ENCODE measurements at places on chromosomes 1 and 21.
A peak's percentile ranks its signal among the peaks of the same experiment; 100 is the strongest.

- DNase-seq, result peak; percentile 77
Measured at GRCh38 chr1:228457396-228458176, 29.6 kb upstream of the RNF187 start.

GRCh38 chr1:168801032-168801745, 72.2 kb upstream of the DPT start:
- DNase-seq, result no peak

- no peak for DNase-seq
Measured at GRCh38 chr1:26162220-26162709, 3.4 kb downstream of the FAM110D start.

GRCh38 chr1:173393659-173394000, 83.5 kb upstream of the PRDX6 start:
- DNase-seq, result no peak

GRCh38 chr21:41625428-41625827, 117.5 kb upstream of the TMPRSS2 start:
- DNase-seq, result no peak

DNA sequence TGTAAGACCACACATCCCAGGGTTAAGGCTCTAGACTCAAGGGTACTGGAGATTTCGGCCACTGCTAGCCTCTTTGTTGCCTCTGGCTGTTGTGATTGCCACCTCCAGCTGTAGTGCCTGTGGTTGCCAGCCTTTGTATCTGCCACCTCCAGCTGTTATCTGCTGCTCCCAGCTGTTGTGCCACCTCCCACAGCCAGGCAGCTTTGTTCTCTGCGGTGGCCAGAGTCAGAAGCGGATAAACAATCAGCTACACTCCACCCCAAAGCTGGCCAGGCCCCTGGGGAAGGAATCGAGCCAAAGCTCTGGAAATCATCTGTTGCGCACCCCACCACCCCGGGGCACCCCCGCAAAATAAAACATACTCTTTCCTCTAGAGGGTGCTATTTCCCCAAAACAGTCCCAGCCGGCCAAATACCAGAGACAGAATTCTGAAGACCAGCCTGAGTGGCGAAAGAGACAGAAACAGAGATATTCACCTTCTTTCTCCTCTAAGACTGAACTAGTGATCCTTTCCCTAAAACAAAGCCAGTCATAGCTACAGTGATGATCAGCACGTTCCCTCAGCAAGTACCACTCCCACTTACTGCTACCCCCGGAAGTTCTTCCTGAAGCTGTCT, 14.8 kb upstream of the PIGM start:
- no peak for DNase-seq

DNA sequence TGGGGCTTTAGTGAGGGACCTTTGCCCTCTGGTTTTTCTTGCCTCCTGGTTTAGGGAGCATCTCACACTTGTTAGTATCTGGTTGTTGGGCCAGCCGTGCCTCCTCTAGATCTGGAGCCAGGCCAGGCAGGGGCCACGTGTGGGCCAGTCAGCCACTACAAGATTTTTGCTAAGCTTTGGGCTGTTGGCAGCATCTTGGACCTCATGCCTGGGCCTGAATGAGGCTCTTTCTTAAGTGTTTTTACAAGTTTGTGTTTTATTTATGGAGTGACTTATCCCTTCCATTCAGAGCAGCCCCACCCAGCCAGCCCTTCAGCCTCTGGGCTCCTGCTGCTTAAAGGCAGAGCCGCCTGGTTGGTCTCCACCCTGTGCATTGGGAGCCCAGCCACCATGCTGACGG, 1.6 kb upstream of the SH3BGRL3 start:
- DNase-seq, result no peak

GRCh38 chr1:82227306-82228095, 426.8 kb downstream of the ADGRL2 start:
- no peak for DNase-seq

DNA sequence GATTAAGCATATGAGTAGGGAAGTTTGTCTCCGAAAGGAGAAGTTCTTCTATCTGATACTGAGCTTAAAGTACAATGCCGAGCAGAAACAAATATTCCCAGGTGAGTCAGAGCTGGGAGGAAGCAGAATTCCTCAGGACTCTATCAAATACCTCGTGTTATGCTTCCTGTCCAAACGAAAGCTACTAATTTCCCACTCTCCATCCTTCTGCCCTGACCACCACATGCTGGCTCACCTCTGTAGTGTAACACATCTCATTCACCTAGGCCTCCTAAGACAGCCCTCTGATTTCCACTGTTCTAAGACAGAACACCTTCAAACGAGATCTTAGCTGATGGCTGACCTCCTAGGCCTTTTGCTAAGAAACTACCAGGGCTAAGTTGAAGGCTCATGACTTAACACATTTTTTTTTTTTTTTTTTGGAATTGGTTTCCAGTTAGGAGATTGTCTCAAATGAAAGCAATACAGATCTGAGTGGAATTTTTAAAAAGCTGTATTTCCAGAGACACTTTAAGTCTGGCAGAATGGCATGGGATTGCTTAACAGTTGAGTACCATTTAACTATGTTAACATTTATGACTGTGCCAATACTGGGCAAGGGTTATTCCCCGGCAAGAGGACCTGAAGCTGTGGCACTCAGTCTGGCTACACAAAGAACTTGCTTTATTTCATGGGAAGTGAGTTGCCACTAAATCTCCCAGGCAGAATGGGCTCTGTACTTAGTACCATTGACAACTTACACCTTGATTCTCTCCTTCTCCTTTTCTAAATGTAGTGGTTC, 583.4 kb downstream of the DPYD start:
- no peak for DNase-seq

GRCh38 chr21:27795418-27795817, 828.5 kb upstream of the ADAMTS5 start:
- DNase-seq, result no peak

DNA sequence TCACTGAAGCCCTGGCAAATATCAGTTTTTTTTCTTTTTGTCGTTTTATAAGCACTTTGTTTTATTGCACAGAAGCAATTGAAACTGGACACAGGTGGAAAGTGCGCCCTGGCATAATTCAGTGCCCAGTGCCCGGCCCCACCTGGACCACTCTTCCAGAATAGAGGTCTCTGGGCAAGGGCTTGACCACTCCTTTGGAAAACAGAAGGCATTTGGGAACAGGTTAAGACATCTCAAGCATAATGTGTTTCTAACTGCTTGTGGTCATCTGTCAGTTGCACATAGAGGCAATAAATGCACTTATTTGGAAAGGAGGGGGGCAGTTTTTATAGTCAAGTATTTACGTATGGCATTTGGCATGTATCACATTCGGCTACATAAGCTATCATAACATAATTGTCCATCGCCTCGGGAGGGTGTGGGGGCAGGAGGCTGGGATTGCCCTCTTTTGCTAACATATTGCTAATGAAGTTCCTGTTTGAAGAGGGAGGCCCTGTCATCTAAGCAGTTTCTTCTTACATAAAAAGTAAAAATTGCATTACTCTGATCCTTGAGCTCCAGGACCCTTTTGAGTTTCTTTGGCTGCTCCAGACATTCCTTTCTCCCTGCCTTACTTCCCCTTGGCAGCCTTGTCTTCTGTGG, 14.7 kb upstream of the CD2 start:
- no peak for DNase-seq

GRCh38 chr21:16116069-16116468, 386.3 kb downstream of the USP25 start:
- no peak for DNase-seq

DNA sequence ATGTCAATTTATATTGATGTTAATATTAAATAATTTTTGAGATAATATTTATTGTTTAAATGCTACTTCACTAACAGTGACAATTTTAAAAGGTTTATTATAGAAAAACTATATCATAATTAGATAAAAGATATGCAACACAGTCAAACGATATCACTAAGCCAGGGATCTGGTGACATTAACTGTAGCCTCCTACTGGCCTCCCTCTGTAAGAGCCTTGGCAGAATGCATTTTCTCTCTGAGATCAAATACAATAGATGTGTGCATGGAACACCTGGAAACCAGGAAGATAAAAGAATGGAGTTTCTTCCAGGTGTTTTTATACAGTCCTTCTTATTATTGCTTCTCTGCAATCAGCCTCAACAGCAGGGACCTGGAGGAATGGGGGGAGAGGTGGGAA, 1762.1 kb downstream of the BRINP3 start:
- DNase-seq, result no peak

GRCh38 chr1:211305044-211305443, 21.6 kb upstream of the TRAF5 start:
- DNase-seq, result no peak

DNA sequence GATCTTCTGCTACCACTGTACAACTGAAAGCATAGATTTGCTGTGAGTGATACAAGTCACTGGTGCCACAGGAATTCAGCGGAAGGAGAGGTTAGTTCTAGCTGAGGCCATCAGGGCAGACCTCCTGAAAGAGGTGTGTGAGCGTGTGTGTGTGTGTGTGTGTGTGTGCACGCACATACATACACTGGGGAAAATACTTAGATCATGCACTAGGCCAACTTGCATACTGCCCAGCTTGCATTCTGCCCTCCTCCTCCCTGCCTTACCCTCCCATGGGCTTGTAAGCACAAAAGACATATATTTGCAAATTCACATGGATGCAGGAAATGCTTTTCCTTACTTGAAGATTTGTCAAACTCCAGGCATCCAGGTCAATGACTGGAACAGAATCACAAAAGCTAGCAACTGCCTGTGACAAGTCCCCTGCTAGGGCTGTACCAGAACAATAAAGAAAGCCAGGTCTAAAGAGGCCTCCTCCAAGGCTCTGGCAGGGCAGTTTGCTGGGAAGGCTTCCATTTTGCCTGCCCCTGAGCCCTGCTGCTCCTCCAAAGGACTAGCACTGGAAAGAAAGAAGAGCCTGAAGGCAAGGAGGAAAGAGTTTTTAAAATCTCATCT, 23.2 kb downstream of the PLEKHA6 start:
- DNase-seq, result no peak

GRCh38 chr1:198176179-198176578, 19.4 kb downstream of the NEK7 start:
- DNase-seq, result no peak

- DNase-seq, result no peak
Measured at GRCh38 chr21:17775431-17776126, 43.6 kb downstream of the C21orf91 start.

DNA sequence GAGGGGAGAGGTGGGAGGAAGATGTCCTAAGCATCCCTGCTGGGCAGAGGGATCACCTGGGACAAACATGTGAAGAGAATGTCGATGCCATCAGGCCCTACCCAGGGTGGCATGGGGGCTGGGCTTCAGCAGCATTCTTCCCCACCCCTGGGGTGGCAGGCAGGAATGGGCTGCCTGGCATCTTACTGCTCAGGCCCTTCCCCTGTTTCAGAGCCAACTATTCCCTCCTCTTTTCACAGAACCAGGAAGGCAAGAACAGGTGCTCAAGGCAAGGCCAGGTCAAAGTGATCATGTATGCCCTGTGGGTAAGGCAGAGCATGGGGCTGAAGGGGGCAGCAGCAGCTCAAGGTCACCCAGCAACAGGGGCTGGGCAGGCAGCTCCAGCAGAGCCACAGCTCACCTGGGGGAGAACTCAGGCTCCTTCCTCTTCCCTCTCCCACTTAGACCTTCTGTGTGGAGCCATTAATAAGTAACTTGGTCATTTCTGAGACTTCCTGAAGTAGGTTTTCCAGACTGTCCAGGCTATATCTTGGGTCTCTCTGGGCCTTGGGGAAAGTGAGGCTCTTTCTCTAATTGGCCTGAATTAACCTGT, 56.4 kb downstream of the ELK4 start:
- DNase-seq, result no peak

GRCh38 chr1:112594208-112594876, 24.6 kb downstream of the ST7L start:
- DNase-seq, result no peak

DNA sequence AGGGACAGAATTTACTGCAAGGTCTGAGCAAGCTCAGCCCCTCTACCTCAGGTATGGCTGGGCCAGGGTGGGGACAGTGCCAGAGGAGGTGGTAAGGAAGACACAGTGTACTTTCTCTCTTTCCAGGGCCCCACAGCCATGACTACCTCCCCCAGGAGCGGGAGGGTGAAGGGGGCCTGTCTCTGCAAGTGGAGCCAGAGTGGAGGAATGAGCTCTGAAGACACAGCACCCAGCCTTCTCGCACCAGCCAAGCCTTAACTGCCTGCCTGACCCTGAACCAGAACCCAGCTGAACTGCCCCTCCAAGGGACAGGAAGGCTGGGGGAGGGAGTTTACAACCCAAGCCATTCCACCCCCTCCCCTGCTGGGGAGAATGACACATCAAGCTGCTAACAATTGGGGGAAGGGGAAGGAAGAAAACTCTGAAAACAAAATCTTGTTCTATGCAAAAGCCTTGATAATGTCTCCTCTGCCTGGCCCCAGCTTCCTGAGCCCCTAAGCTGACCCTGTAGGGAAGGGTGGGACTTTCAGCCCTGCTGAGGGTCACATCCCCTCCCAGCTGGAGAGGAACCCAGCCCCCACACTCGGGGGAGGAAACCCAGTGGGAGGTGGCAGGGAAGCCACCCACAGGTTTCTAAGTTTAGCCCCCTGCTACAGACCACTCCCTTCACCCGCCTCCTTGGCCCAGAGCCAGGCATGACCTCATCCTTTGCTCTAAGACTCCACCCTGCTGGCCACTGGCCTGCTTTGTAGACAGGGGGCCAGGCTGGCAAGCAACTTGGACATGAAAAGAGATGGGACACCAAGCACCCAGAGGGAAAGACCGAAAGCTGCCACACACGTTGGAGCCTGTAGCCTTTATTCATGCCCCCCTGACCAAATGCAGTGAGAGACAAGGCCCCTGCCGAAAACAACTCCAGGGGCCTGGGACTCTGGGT, 6.4 kb downstream of the RHOC start:
- DNase-seq, result no peak

- no peak for DNase-seq
Measured at GRCh38 chr21:28253961-28254360, 738.7 kb downstream of the LTN1 start.

DNA sequence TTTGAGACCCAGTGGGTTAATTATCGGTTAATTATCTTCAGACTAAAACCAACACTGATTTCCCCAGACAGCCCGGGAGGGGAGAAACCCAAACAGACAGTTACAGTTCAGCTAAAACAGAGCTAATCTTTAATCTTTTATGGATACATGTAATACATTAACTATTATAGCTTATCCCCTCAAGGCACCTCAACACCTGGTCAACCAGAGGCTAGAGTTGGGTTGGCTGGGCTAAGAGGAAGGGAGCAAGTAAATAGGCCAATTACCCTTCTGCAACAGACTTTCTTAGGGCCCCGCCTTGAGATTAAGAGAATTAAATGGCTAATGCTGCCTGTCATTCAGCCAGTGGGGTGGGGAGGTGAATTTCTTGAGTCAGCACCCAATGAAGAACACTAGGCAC, 6.6 kb upstream of the MED18 start:
- no peak for DNase-seq

- no peak for DNase-seq
Measured at GRCh38 chr1:218898921-218899320, 274.8 kb upstream of the LYPLAL1 start.
